ENCODE measurements at places on chromosomes 6 and 20.
A peak's percentile ranks its signal among the peaks of the same experiment; 100 is the strongest.

- no peak for DNase-seq
These were observed 226.8 kb downstream of the EYA4 start for GRCh38 chr6:133467982-133468380.

DNA sequence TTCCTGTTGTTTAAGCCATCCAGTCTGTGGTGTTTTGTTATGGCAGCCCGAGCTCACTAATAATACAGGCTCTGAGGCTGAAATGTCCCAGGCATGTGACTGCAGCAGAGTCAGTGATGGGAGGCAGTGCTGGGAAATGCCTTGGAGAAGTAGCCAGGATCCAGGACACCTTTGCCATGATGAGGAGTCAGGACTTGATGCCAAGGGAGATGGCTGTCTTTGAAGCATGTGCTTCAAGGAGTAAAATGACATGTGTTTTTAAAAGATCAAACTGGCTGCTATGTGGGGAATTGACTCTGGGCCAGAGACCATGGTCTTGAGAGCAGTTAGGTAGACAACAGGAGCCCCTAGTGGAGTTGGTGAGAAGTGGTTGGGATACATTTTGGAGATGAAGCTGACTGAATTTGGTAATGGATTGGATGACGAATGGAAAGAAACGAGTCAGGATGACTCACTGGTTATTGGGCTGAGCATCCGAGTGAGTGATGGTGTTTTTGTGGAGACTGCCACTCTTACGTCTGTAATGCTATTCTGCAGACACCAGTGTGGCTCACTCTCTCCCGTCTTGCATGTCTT lies 322.2 kb downstream of the PLCB1 start:
- DNase-seq, result peak; percentile 70

DNA sequence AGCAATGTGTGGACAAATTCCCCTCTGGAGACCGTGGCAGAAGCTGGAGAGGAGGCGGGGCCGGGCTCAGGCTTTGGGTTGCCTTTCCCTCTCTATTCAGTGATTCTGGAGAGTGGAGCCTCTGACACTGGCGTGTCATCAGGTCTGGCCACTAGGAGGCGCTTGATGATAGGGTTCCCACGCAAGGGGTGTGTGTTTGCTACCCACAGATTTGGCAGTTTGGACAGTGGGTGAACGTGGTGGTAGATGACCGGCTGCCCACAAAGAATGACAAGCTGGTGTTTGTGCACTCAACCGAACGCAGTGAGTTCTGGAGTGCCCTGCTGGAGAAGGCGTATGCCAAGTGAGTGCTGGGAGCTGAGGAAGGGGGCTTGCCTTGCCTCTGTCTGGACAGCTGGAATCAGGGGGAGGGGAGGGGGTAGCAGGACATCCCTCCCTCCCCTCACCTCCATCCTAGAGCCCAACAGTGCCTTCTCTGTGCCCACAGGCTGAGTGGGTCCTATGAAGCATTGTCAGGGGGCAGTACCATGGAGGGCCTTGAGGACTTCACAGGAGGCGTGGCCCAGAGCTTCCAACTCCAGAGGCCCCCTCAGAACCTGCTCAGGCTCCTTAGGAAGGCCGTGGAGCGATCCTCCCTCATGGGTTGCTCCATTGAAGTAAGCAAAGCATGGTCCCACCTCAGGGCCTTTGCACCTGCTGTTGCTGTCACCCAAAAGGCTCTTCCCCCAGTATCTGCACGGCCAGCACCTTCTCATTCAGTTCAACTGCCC lies 14.3 kb downstream of the CAPN11 start:
- peak; percentile 12 for DNase-seq

GRCh38 chr20:61499859-61500554 lies 247.9 kb downstream of the CDH4 start:
- DNase-seq, result no peak

DNA sequence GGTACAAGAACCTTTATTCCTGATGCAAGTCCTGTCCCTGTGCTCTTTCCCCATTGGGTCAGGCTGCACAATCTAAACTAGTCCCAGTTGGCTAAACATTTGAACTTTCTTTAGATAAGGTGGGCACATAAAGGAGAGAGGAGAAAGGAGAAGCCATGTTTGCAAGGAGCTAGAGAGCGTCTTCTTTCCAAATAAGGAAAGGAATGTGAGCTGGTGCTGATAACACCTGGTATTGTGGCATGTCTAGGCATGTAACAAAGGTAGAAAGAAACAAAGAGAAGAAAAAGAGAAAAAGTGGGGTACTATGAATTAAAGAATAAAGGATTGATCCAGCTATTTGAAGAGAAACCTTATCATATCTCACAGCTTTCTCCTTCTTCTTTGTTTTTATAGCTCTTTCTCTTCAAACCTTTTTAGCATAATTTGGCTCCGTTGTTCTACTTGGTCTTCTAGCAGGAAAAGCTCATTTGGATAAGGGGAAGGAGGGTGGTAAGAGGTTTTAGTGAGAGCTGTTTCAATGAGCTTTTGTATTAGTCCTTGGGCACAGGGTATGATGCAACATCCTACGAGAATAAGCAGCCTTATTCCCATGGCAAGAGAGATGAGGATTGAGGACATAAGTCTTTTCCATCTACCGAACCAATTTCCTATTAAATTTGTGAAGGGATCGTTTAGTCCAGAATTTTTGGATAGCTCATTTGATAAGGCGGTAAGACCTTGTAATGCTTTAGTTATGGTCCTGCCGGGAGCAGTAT lies 415.5 kb upstream of the MAN1A1 start:
- DNase-seq, result no peak

GRCh38 chr6:1761477-1761877 lies 151.8 kb downstream of the FOXC1 start:
- no peak for DNase-seq

DNA sequence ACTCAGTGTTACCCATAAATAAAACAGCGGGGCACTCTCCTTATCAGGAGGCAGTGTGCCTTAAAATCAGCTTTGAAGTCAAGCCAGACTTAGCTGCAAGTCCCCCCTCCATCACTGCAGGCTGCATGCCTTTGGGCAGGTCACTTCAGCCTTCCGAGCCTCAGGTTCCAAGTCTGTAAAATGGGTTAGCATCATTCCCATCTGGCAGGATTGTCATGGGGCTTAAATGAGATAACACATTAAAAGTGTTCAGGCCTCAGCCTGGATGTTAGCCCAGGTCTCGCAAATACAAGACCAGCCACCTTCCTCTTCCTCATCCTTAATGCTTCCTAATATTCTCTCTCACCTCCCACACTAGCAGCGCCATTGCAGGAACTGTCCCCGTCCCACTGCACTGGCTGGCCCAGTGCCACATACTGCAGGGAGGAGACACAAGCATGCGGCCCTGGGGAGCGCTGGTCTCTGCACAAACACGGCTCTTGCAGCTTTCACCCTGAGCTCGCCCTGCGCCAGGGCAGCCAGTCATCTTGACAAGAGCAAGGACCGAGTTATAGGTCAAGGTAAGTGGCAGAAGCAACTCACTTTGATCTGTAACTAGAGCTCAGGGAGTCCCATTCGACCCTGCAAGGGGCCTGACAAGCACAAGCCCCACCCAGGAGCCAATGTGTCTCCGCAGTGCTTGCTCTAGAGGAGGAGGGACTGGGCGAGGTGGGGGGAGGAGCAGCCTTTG lies 564.6 kb upstream of the AGPAT4 start:
- no peak for DNase-seq

DNA sequence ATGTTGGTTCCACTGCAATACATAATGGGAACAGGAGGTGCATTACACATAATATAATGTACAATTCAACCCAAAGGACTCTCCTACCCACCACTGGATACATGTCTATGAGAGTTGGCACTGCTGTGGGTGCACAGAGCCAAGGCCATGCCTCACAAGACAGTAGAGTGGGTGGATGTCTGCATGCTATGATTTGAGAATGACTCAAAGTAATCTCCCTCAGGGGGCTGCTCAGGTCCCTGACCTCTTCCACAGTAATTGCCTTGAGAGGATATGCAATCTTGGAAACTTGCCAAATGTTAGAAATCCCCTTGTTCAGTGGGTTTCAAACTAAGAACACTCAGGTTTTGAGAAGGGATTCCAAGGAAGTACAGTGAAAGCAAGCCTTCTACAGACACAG lies 79.0 kb downstream of the ANKEF1 start:
- DNase-seq, result no peak

DNA sequence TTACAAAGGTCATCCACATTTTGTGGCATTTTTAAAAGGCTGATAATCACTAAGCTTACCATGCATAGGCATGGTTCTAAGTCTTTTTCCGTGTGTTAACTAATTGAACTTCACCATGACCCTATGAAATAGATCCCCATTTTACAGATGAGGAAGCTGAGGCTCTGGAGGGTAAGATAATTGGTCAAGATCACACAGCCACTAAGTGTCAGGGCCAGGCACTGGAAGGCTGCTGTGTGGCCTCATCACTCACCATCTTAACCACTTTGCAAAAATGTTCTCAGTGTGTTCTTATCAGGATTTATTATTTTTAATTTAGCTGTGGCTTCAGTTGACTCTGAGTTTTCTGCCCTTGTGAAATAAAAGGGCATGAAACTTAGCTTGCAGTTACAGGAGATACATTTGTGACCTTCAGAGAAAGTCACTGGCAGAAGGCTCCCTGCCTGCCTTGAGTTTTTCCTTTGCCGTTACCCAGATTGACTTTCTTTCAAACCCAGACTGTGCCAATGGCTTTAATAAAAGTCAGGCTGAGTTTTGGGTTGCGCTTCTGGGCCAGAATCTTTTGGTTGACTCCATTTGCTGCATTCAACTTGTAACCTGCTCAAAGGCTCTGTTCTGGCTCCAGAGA lies 82.0 kb downstream of the EZR start:
- no peak for DNase-seq

DNA sequence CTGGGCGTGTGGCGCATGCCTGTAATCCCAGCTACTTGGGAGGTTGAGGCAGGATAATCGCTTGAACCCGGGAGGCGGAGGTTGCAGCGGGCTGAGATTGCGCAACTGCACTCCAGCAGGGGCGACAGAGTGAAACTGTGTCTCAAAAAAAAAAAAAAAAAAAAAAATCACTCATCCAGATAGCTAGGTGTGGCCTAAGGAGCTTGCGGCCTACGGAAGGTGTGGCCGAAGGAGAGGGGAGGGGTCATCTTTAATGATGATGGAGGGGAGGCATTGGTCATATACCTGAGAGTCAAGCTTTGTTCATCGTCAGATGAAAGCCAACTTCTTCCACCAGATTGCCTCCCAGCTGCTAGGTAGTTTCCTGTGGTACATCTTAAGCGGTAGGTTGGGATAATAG lies 801 bp upstream of the PPARD start:
- DNase-seq, result no peak

- no peak for DNase-seq
These were observed 10.4 kb upstream of the ZFAND3 start for GRCh38 chr6:37809197-37809543.

DNA sequence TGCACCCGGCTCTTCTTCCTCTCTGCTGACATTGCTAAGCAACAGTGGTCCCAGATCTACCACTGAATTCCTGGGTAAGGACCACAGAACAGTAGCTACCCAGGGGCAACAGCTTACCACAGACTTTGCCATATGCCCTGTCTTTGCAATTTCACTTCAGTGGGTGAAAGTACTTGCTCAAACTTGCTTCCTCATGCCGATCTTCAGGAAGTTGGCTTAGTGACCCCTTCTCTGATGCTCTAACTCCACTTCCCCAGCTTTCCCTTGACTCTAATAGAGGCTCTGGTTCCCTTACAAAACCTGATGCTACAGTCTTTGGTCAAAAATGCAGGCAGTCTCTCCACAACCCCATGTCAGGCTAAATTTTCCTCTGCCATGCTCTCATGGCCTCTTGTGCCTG lies 3.3 kb upstream of the TAAR5 start:
- DNase-seq, result no peak

DNA sequence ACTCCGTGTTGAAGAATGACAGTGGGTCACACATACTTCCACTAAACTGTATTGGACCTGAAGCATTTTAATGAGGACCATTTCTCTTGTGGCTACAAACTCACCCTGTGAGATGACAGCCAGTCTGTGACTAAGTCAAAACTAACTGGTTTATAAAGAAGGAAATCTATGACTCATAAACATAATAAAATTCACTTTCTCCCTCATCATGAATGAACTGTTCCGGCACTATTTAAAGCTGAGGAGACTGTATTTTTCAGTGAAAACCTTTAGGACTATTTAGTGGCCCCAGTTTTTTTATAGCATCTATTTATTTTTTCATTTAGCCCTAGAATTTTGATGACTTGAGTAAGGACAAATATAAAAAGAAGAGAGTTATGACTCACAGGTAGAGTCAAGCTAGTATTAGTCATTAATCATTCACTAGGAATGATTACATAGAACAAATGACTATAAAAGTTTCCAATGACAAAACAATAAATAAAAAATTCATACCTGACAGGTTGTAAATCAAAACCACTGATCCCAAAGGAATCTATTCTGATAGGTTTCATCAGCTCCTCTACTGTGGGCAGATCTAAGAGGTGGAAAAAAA lies 34.2 kb downstream of the CEP162 start:
- peak; percentile 61 for DNase-seq

DNA sequence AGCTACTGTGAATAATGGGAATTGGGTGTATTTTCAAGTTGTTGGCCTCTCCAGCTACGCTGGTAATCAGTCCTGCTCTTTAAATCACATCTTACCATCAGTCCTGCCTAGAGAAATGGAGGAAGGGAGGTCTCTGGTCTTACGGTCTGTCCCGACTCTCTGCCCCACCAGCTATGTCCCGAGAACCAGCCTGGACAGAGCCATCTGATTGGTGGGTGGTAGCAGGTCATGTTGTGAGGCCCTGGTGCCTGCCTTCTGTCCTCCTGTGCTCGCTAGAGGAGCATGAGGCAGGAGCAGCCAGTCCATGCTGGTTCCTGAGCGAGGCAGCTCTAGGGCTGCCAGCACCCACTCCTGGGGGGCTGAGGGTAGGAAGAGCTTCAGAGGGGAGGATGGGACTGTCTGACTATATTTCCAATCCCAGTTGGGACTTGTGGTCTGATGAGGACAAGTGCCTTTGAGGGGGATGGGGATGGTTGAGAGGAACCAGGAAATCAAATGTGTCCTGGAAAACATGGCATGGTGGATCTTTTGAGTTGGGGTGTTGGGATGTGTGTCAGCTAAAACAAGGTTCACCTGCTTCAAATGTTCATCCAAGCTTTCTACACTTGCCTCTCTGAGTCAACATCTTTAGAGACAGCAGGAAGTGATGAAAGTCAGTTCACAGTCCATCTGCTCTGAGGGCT lies 33.0 kb downstream of the SYNJ2 start:
- DNase-seq, result no peak

GRCh38 chr6:11430036-11430435 lies 107.5 kb upstream of the TMEM170B start:
- no peak for DNase-seq

DNA sequence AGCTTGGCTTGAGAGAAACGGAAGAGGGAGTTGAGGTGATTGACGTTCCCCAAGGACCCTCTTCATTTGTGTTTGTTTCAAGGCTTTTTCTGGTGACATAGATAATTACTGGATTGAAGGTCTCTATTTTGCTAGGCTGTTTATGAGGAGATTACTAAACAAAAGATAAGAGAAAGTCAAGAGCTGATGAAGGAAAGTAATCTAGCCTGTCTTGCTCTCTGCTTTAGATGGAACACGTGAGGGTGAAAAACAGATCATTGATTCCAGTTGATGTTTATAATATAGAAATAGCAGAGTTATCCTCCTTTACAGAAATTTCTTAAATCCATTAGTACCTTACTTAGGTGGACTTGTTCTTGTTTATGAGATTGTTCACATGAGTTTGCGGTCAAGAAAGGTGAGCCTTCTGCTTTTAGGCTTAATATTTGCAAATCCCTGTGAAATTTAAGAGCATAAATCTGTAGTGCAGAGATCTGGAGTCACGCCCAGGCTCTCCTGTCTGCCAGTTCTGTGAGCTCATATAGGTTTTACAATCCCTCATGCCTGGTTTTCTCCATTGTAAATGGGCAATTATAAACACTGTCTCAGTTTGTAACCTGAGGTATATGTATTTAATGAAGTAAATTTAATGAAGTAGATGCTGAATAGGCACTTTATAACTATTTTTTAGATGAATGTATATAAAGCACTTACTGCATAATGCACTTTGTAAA lies 272.8 kb downstream of the NKAIN2 start:
- no peak for DNase-seq
